ENCODE measurements at places on chromosomes 11 and 22. TPM values are rescaled to one million over a fixed set of nuclear protein-coding genes. Genes with fewer than 3 reads are reported as not detected.

GRCh38 chr11:33842236-33842915 lies 49.5 kb downstream of the LMO2 start:
- DNase-seq = no peak

The TMEM184B gene
- total RNA-seq = 84.5 TPM

DNA sequence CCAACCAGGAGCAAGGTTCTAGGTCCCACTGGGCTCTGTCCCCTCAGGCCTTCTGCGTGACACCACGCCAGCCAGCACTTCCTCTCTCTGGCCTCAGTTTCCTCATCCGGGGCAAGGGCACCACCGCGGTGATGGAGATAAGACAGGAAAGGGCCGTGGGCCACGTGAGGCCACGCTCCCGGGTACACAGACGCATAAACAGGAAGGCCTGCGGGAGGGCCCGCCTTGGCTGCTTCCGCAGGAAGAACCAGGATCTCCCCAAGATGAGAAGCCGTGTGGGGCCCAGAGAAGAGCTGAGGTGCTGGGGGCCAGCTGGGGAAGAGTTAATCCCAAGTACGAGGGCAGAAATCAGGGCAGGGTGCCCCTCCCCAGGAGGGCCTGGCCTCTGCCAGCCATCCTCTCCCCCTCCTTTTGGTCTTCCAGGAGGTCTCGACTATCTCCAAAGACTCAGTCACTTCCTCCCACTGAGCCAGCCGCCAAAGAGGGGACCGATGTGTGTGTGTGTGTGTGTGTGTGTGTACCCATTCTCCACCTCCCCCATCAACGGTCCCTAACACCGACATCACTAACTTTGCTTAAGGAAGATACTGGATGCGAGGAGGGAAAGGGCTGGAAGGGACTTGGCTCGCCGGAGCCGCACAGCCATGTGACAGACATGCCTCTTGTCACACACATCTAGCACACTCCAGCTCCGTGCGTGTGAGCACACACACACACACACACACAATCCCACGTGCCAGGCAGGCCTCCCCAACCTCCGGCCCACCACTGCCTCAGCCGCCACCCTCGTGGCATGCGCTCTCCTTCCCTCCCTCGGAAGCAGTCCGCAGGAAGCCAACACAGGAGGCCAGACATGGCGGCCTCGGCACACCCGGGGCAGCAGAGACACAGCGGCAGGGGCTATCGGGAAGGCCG lies 1.4 kb downstream of the MFNG start:
- DNase-seq = peak; percentile 96

- no peak for DNase-seq
These were observed 376.8 kb downstream of the TBC1D22A start for GRCh38 chr22:47139013-47139789.

The TMPRSS5 gene
- total RNA-seq = 0.23 TPM

DNA sequence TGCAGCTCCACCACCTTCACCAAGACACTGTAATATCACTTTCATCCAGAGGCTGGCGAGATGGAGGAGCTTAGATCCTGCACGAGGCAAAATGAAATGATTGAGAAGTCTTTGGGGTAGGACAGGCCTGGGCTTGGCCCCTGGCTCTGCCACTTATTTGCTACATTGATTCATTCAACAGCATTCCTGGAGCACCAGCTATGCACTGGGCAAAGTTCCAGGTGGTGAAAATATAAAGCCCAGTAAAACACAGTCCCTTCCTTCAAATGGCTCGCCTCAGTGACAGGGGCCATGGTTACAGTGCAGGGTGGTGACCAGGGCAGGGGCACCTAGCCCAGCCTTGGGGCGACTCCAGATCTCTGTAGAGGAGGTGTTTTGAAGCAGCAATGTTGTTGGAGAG lies 19.7 kb downstream of the ALX4 start:
- no peak for DNase-seq

DNA sequence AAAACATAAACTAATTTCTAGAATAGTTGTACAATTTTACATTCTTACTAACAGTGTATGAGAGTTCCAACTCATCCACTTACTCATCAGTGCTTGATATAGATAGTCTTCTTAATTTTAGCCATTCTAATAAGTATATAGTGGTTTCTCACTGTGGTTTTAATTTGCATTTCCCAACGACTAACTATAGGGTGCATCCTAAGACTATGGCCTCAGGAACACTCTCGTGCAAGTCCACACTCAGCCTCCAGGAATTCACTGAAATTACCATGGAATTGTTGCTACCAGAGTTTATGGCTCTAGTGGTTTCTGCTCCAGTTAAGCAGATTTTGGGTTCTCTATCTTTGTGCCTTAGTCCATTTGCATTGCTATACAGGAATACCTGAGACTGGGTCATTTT lies 60.1 kb upstream of the GUCY1A2 start:
- no peak for DNase-seq

DNA sequence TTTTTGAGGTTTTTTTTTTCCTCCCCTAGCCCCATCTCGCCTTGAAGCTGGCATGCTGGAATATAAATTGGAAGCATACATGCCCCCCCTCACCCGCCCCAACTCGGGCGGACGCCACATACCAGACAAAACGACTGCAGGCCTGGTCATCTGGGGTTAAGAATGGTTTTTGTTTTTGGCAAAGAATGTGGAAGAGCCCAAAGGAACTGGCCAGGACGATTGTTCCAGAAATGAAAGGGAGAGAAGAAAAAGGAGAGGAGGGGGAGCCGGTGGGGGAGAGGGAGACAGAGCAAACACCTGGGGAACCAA lies 25.0 kb downstream of the MN1 start:
- no peak for DNase-seq

DNA sequence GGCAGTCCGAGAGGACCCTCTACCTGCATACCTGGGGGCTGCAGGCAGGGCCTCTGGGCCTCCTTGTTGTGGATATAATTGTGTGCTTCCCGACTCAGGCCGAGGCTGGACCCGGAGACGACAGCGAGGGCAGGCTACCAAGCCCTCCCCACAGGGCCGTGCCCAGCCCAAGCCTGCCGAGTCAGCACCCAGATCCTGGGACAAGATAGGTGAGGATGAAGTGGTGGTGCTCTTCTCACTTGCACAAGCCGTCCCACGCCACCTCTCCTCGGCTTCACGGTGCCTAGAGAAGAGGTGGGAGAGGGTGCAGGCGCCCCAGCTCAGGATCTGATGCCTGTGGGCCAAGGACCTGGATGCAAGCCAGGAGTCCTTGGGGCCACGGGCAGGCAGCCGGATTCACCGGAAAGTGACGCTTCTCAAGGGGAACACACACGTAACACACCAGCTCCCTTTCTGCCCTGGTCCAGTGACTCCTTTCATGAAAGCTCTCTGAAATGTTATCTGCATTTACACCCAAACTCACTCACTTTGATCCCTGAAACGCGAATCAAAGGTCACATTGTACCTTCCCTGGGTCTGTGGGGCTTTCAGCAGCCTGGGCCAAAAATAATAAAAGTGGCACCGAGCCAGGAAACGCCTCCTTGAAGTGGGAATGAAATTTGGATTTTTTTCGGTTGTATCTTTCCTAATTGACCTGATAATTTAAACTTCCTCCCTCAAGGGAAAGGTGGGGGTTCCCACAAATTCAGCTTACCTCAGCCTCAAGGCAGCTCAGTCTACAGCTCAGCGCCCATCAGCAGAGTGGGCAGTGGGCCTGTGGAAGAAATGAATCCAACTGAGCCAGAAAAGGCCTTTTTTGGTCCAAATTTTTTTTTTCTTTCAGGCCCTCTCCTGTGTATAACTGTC lies 1.1 kb upstream of the GNB1L start:
- peak; percentile 35 for DNase-seq

GRCh38 chr11:6298605-6299004 lies 21.7 kb downstream of the CAVIN3 start:
- DNase-seq = no peak

The TIMP3 gene
- 308 TPM for total RNA-seq

- DNase-seq = no peak
These were observed 3.3 kb upstream of the SHISA8 start for GRCh38 chr22:41917903-41918791.

DNA sequence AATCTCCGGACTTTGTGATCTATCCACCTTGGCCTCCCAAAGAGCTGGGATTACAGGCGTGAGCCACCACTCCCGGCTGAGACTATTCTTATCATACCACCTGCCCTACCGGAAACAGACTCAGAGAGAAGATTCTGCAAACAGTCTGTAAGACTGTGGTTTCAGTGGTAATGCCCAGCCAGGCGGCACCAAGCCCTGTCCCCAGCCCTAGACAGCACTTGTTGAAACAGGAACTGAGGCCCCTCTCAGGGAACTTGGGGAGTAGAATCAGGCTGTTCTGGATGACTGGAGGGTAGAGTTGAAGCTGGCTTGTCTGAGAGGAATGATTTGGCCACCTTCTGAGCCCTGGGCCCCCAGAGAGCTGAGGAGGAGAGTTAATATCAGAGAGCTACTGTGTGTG lies 1.3 kb upstream of the INSC start:
- peak; percentile 61 for DNase-seq

GRCh38 chr11:126024123-126024522 lies 38.5 kb downstream of the CDON start:
- DNase-seq = no peak

- DNase-seq = no peak
These were observed 2.0 kb upstream of the UBXN1 start for GRCh38 chr11:62680825-62681240.

DNA sequence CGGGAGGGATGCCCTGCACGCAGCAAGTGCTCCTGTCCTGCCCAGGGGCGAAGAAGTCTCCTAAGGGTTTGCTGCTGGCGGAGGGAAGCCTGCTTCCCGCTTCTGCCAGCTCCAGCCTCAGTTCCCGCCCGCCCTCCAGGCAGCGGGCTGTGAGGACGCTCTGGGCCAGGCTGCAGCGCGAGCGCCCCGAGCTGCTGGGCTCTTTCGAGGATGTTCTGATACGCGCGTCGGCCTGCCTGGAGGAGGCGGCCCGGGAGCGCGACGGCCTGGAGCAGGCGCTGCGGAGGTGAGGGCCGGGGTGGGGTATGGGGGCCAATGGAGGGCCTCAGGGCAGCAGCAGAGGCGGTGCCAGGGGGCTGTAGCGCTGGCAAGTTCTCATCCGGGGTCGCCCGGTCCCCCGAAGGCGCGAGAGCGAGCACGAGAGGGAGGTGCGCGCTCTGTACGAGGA lies 2.2 kb downstream of the CRACR2B start:
- no peak for DNase-seq

DNA sequence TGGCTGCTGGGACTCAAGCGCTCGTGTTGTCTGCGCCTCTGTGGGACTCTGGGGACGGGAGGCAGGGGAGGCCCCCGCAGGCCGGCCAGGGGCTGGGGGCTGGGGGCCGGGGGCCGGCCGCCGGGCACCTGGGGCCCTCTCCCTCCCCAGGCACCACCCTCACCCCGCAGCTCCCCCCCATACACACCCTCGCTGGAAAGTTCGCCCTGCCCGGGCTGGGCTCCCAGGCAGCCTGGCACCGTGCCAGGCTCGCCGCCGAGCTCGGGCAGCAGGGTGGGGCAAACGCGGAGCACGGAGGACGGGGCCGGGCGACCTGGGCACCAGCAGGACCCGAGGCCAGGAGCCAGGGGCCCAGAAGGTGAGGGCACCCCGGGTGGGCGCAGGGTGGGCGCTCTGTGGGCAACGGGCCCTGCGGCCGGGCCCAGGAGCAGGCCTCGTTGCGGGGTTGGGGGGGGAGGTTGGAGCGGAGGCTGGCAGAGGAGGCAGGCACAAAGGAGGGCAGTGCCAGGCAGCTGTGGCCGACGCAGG lies 76.7 kb upstream of the WNT7B start:
- peak; percentile 94 for DNase-seq

DNA sequence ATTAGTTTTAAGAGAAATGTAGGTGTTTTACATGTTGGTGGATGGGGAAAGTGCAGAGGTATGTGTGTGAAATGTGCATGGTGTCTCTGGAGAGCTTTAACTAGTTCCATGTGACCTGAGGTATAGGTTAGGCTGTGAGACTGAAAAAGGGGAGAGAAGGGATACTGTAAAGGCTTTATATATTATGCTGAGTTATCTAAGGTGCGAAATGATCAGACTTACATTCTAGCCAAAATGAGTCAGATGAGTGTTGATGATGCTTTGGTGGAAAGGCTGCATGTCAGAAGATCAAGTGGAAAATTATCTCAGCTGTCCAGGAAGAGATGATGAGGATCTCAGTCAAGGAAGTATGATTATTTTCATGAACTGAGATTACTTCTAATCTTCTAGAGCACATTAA lies 15.8 kb downstream of the ACAT1 start:
- DNase-seq = no peak

- no peak for DNase-seq
These were observed 23.1 kb downstream of the CSF2RB start for GRCh38 chr22:36936362-36937116.

The P4HA3 gene
- total RNA-seq = 12.1 TPM

- DNase-seq = no peak
These were observed 308.0 kb upstream of the ZC3H12C start for GRCh38 chr11:109785198-109785597.

- no peak for DNase-seq
These were observed 382.9 kb downstream of the BRD1 start for GRCh38 chr22:49444781-49445180.

GRCh38 chr11:46611526-46612304 lies 5.3 kb downstream of the HARBI1 start:
- no peak for DNase-seq

- DNase-seq = no peak
These were observed 7.7 kb downstream of the SLC25A18 start for GRCh38 chr22:17570851-17571631.

- DNase-seq = no peak
These were observed 175.5 kb downstream of the TBC1D22A start for GRCh38 chr22:46937939-46938338.

DNA sequence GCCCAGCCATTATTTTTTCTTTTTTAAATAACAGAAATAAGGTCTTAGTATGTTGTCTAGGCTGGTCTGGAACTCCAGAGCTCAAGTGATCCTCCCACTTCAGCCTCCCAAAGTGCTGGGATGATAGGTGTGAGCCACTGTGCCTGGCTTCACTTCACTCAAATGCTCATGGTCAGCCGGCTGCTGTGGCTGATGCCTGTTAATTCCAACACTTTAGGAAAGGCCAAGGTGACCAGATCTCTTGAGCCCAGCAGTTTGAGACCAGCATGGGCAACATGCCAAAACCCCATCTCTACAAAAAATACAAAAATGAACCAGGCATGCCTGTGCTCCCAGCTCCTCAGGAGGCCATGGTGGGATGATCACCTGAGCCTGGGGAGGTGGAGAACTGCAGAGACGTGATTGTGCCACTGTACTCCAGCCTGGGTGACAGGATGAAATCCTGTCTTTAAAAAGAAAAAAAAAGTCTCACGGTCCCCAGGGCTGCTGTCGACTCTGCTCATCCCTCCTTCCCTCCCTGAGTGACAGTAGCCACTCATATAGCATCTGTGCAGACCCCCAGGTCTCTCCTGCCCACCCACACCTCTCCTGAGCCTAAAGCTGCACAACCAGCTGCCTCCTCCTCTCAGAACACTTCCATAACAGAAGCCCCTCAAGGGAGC lies 3.6 kb downstream of the YDJC start:
- no peak for DNase-seq

DNA sequence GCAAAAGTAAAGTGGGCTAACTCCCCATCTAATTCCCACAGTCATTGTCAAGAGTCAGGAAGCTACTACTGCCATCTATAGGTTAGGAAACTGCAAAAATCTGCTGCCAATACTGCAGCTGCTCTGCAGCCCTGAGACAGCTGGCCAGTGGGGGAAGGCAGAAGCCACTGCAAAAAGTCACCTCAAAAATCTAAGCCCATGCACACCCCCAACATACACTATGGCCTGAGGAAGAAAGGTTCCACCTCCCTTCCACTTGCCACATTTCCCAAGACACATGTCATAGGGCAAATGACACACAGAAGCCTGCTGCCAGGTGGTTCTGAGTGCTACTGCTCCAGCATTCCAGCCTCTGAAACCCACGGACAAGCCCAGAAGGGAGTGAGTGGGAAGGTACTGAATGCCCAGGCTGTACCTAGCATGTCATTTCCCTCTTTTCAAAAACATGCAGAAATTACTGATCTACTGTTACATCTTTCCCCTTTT lies 36.9 kb downstream of the DGCR2 start:
- no peak for DNase-seq

The NRXN2 gene
- total RNA-seq = 7.9 TPM

Data from left lung (tissue), 14 donors.